ENCODE measurements at places on chromosomes 3 and 15.

GRCh38 chr3:71962561-71963240 lies 177.8 kb upstream of the PROK2 start:
- no peak for DNase-seq

DNA sequence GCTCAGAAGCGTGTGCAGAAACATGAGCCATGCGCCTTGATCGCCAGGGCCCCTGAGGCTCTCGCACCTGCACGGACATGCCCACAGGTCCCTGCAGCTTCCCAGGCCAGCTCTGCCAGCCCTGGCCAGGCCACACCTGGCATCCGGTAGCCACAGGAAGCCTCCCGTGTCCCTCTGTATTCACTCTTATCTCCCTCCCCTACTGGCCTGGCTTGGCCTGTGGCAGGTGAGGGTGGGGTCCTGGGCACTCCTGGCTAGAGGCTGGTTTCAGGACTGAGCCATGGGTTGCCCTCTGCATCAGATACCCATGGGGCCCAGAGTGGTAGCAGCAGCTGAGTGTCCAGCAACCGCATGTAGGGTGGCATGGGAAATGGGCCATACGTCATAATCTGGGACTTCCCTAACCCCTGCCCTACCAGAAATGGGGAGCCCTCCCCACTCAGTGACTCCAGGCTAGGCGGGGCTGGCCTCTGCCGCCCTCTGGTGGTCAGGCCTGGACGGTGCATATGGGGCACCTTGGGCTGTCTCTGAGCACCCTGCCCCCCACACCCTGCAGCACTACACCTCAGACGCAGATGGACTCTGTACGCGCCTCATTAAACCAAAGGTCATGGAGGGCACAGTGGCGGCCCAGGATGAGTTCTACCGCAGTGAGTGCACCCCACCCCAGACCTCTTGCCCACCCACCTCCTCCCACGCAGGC lies 12.6 kb upstream of the LMAN1L start:
- DNase-seq = peak; percentile 98

DNA sequence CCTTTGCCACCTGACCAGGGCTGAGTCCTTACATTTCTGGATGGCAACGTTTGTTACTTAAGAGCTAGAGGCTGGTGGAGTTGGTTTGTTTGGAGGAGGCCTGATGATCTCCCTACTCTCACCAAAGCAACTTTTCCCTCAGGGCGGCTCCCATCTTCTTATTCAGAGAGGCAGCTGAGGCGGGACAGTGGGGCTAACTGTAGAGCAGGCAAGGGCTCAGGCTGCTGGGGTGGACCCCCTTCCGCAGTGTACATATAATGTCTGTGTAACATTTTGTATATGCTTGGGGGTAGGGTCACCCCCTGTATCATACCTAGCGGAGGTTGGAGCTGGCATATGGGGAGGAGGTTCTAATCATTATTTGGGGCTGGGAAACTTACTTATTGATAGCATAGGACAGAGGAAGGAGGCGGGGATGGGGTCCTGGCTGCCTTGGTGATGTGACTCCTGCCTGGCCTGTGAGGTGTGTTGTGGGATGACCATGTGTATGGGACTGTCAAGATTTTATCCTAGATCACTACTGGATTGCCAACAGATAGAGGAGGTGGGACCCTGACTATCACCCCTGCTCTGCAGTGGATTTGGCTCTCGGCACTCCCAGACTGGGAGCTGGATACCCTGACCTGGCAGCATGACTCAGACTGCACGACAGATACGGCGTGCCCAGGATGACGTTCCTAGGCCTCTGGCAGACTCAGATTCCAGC lies 52.5 kb upstream of the UBE2Q2 start:
- DNase-seq = no peak

- no peak for DNase-seq
Observed at GRCh38 chr15:44574734-44575133, 37.8 kb downstream of the EIF3J start.

Measured in HT-29 (cell line).